ENCODE measurements at places on chromosomes 12 and 14.

DNA sequence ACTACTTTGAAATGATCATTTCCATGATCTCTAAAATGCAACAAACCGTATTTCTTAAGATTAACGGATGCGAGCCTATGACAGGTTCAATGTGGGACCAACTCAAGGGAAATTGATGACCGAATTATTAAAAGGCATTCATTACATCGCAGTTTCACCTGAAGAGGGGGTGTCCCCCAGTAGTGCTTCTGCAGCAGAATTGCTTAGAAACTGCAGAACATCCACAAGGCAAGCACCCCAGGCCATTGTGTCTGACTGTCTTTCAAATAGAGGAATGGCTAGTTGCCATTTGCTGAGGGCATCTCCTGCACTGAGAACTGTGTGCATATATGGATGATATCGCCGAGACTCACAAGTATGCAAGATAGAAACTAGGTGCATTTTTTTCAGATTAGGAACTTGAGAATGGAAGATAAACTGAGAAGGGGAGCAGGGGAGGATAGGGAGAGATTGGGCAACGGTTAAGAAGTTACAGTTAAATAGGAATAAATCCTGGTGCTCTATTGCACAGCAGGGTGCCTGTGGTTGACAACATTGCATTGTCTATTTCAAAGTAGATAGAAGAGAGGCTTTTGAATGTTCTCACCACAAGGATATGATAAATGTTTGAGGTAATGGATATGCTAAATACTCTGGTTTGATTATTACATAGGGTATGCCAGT, 234.3 kb upstream of the PLEKHG7 start:
- no peak for DNase-seq

DNA sequence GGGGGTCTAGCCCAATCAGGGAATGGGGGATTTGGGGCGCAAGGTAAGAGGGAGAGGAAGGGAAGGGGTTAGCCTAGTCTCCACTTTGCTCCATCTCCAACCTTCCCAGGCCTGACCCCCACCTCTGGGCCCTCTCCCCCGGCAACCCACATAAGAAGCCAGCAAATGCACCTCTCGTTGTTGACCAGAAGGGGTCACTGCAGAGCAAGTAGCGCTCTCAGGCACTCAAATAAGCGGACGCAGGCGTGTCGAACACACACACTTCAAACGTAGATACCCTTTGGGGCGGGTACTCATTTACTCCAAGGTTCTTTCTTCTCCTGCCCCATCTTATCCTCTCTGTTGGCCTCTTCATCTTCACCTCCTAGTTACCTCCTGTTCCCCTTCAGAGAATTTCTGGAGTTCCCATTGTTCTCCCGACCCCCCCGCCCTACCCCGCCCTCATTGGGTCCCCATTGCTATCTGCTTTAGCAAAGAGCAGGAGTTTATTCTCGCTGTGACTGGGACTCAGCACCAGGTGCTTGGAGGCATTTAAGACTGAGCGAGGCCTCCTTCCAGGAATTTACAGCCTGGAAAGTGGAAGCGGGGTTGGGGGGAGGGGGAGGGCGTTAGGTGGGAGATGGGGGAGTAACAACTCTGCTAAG, 1.5 kb upstream of the SRRM4 start:
- DNase-seq, result peak; percentile 86

- DNase-seq, result no peak
Observed at GRCh38 chr14:70000601-70001000, 121.4 kb downstream of the SMOC1 start.

DNA sequence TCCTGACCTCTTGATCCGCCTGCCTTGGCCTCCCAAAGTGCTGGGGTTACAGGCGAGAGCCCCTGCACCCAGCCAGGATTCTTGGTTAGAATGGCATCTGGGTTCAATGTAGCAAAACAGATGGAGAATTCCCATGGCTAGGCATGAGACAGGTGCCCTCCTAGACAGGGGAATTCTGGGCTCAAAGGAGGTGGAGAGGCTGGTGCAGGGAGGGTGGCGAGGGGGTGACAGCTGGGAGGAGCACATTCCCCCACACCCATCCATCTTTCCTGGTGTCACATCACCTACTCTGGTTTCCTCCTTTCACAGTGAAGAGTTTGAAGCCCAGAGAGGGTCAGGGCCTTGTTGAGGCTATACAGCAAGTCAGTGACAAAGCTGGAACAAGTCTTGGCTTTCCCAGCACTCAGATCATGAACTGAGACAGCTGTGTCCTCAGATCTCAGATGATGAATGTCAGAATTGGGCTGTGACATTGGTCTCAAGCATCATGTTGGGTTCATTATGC, 2.8 kb downstream of the SERPINA1 start:
- no peak for DNase-seq

- peak; percentile 63 for DNase-seq
Observed at GRCh38 chr12:123075646-123076171, 75.2 kb downstream of the PITPNM2 start.

DNA sequence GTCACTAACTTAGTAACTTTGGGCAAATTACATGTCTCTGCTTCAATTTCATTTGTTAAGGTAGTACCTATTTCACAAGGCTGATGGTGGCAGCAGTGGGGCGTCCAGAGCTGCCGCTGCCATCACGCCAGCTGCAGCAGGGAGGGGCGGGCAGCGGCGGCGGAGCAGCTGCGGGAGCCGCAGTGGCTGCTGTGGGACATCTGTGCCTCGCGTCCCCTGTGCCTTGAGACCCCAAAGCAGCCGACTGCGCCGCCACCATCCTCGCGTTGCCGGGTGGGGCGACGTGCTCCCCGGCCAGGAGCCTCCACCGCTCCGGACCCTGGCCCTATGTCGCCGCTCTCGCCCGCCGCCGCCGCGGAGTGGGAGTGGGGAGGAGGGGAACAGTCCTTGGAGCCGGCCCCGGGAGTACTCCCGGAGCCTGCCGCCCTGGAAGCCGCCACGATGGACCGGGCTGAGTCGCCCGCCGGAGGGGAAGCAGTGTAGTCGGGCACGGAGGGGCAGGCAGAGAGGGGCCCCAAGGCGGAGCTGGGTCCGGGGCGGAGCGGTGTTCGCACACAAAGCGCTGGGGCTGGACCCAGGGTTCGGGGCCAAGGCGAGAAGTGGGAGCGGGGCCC, 51.4 kb downstream of the A2M start:
- DNase-seq, result peak; percentile 9

DNA sequence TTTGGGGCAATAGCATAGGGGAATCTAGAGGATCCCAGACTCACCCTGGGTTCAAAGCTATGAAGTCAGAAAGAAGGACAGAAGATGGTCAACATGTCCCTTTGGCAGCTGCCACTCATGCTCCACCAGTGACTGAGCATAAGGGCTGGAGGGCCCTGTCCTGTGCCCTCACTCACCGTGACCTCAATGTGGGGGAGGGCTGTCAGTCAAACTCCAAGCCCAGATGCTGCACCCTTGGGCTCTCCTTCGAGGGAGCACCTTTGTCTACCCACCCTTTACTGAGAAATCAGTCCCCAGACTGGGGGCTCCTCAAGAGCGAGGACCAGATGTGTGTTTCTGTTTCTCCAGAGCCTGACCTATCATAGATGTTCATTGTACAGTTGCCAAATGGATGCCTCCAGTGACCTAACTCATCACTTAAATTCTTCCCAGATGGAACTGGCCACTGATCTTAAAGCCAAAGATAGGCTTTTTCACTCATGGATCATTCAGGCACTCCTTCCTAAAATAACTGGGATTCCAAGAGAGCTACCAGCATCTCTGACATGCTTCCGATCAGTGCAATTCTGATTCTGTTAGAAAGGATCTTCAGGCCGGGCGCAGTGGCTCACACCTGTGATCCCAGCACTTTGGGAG, 27.2 kb upstream of the VSX2 start:
- DNase-seq, result no peak

DNA sequence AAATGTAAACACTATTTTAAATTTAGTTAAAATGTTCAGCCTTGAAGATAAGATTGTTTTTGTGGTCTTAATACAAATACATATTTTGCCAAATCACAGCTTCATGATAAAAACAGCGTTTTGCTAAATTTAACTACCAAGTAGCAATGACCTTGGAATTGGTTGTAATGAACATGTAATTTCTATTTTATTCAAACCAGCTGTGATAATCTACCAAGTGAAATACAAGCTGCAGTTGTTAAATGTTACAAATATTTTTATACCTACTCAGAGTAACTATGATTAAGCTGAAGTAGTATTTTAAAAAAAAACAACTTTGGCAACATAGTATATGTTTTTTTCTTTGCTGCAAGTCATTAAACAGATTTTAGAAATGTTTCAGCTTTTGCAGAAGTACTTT, 96.2 kb downstream of the CPSF2 start:
- no peak for DNase-seq

GRCh38 chr12:107320033-107320928, 226.9 kb upstream of the CRY1 start:
- DNase-seq, result no peak

GRCh38 chr12:118055144-118055557, 5.8 kb downstream of the WSB2 start:
- peak; percentile 79 for DNase-seq

DNA sequence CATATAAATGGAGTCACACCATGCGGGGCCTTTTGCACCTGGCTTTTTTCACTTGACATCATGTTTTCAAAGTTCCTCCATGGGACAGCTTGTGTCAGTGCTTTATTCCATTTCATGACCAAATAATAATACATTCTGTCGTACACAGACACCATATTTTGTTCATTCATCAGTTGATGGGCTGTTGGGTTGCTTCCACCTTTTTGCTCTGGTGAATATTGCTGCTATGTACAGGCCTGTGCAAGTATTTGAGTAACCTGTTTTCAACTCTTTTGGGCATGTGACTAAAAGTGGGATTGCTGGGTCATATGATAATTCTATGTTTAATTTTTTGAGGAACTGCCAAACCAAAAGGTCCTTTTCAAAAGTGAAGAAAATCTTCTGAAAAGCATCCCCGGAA, 46.9 kb downstream of the HCAR2 start:
- DNase-seq, result no peak

- no peak for DNase-seq
Observed at GRCh38 chr12:107884769-107885694, 110.5 kb downstream of the ASCL4 start.

DNA sequence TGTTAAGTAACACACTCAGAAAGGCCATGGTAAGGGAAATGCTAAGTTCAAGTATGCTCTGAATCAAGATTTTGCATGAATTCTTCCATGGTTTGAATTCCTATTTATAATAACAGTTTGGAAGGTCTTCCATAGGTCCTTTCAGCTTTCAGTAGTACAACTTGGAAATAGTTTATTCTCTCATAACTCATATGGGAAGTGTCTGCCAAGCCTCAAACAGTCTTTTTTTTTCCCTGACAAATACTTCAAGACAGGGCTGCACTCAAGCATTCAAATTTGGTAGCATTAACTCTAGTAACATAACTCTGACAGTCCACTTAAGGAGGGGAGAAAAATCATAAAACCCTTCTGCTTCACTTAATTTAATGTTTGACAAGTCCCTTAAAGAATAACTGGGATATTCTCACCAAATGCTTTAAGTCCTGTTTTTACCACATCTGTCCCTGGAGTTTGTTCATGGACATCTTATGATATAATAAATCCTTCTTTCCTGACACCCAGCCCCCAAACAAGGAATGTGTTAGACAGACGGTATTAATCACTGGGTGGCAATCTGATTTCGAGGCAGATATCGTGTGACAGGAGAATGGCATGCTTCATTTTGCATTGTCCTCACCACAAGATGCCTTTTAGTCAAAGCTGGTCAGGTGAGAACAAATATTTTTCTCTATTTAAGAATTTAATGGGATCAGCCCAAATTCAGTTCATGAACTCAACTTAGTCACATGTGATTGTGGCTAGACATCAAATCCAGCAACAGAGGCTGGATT, 165.7 kb downstream of the BMP4 start:
- DNase-seq, result no peak

- no peak for DNase-seq
Observed at GRCh38 chr12:30979371-30980259, 53.1 kb downstream of the TSPAN11 start.

GRCh38 chr12:42589465-42590329, at the start of gene PRICKLE1:
Gene PRICKLE1 (minus strand): TSS chr12:42589746. CDS start chr12:42472516, 117,230 bp downstream.
- no peak for DNase-seq

DNA sequence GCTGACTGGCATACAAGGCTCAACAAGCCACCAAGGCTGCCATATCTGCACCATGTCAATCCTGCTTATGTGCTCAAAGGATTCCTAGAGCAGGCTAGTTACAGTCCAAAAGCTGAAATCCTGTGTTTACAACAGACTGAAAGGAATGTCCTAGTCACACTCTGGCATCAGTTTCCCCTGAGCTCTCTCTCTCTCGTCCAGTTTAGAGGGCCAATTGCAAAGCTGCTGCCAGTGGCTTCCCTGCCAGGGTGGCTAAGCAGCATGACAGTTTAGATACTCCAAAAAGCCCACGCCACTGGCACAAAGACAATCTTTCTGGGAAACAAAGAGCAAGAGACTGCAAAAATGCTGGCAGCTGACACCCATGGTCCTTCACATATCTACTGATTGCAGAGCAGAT, 392.1 kb downstream of the RPS29 start:
- DNase-seq, result no peak

DNA sequence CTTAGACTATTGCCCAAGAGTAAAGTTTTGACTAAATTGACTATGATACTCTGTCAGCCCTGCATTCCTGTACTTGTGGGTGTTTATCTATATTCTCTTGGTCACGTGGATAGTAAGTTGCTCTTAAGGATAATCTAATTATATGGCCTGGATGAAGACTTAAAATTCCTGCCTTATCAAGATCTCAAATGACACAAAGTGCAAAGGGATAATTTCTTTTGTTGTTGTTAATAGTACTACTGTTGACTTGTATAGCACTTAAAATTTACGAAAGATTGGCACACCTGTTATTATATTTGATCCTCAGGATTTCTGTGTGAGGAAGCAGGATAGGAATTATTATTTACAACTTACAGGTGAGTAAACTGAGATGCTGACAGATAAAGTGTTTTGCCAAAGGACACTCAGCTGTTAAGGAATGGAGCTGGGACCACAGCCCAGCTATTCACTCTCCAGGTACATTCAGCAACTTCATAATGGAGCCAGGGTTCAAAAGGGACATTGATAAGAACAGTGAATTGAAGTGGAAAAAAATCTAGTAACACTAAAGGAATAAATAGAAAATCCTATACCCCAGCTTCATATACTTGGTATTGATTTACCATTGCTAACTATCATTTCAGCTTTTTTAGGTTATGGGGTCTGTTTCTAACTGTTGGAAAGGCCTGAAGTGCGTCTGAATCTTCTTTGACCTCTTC, 53.4 kb upstream of the EVL start:
- no peak for DNase-seq

- DNase-seq, result no peak
Observed at GRCh38 chr12:86914721-86915120, 658.5 kb upstream of the MGAT4C start.
